ENCODE measurements at places on chromosomes 5 and 9. TPM values are rescaled to one million over a fixed set of nuclear protein-coding genes. Genes with fewer than 3 reads are reported as not detected.

VLDLR gene
- total RNA-seq = 39.2 TPM

PDE6A gene
- total RNA-seq = 0.05 TPM

SOHLH1 gene
- not detected for total RNA-seq

C5orf52 gene
- not detected for total RNA-seq

SLC23A1 gene
- not detected for total RNA-seq

DNA sequence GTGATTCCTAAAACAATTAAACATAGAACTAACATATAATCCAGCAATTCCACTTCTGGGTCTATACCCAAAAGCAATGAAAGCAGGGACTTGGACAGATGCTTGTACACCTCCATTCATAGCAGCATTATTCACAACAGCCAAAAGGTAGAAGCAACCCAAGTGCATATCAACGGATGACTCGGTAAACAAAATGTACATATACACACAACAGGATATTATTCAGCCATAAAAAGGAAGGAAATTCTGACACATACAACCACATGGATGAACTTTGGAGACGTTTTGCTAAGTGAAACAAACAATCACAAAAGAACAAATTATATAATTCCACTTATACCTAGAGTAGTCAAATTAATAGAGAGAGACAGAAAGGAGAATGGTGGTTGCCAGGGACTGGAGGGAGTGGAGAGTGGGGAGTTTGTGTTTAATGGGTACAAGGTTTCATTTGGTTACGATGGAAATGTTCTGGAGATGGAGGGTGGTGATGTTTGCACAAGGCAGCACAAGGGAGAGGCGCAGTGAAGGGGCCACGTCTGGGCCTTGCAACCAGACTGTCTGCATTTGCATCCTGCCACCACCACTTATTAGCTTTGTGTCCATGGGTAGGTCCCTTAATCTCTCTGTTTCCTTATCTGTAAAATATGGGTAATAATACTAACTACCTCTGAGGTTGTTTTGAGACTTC is 36.3 kb upstream of the RLN1 start:
- DNase-seq = no peak

- DNase-seq = peak; percentile 1
These were observed 87.4 kb downstream of the CYLC2 start for GRCh38 chr9:103082494-103082893.

DNA sequence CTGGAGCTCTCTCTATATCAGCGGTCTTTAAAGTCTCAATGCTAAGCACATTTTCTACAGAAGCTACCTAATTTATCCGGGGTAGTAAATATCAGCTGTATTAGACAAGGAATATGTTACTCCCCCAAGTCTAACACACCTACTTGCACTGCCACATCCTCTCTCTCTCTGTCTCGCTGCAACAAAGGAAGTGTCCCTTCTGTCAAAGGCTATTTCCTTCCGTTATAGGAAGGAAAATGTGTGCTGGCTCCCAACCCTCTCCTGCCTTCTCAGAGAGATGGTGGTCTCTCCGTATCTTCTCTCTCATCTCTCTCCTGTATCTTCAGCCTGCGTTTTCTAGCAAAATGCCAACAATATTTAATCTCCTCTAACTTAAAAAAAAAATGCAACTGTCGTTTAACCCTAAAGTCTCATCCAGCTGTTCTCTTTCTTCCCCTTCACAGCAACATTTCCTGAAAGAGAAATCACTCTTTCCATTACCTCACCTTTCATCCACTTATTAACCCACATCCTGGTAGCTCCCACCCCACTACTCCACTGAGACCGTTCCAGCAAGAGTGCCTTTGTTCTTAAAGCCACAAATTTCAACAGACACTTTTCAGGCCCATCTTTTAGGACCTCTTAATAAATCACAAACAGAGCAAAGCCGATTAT is 2.3 kb downstream of the TTF1 start:
- DNase-seq = no peak

GRCh38 chr5:91177085-91177484 is 206.0 kb downstream of the ARRDC3 start:
- DNase-seq = no peak

DNA sequence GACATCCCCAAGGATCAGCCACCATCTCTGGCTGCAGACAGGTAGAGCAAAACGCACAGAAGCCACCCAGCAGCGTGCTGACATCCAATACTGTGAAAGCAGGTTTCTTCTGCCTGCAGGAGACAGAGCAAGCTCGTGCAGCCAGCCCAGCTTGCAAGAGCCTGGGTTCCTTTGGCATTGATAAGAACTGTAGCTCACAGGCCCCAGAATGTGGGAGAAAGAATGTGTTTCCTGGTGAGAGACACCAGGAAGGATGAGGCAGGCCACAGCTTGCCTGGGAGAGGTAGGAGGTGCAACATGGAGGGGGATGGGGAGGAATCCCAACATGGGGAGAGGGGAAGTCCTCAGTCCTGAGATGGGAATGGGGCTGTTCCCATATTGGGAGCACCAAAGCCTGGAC is 34.0 kb upstream of the ARAP3 start:
- no peak for DNase-seq

GRCh38 chr9:110106661-110107060 is 101.3 kb downstream of the C9orf152 start:
- DNase-seq = no peak

DNA sequence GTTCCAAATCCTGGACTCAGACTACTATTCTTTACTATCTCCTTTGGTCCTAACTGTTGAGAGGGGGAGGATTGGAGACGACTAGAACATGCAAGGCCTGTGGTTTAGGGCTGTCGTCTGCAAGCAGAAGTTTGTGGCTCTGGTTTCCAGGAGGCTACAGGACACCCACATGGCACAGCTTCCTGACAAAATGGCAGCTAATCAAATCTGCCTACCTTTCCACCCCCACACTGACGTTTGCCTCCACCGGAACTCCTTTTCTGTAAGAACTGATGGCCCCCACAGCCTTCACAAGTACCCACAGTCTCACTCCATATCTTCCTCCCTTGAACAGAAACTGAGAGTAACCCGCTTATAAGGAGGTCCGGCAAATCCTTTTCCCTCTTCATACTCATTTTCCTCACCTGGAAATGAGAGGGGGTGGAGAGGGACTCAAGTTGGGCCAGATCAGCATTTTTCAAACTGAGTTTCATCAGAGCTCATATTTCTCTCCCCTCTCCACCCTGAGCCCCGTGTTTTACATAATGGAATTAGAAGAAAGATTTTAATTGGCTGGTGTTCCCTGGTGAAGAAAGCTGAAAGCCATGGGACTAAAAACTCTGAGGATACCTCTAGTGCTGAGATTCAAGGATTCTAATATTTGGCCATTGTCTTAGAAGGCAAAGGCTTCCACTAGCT is 5.2 kb downstream of the SLC31A2 start:
- DNase-seq = no peak

GRCh38 chr5:40654377-40654991 is 25.2 kb upstream of the PTGER4 start:
- no peak for DNase-seq
